CD4-positive, alpha-beta T cell (primary cell): ENCODE measurements at places on chromosomes 2 and 18.

DNA sequence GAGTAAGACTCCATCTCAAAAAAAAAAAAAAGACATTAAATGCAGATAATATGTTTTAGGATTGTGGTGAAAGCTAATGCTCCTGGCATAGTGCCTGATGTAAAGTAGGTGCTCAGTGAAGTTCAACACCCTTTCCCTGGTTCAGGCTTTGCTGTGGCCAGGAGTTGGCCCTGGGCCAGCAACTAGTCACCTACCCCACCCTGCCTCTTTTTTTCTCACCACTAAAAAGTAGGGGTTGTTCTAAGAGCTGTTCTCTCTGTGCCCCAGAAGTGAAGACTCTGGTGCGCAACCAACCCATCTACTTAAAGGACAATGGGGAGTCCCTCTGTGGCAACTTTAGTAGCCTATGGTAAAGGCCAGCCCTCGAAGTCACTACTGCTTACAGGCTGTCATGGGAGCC, 75.9 kb downstream of the DNMT3A start:
- H3K36me3 ChIP-seq: peaks cover 40% of the 10 kb centered on the region
- H3K27me3 ChIP-seq: no peaks in the 10 kb centered on the region
- H3K4me3 ChIP-seq: no peak overlapping the region
- DNase-seq: peak; percentile 51
- no peak overlapping the region for H3K27ac ChIP-seq

DNA sequence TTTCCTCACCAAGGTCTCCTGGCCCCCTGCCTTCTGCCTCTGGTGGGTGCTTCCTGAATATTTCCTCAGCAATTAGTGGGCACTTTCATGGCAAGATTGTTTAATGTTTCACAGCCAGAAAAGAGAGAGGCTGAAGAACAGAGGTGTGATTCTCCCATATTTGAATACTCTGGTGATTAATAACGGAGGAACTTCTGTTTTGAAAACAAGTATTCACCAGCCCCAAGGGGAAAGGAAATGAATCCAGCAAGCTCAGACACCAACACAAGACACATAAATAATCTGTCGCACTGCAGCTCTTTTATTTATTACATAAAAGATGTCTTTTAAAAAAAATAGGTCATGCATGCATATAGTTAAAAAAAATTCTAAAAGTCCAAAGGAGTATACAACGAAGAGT, 57.7 kb downstream of the MRPL35 start:
- H3K36me3 ChIP-seq: no peaks in the 10 kb centered on the region
- H3K27ac ChIP-seq: no peak overlapping the region
- H3K4me3 ChIP-seq: no peak overlapping the region
- DNase-seq: no peak

GRCh38 chr2:88896971-88897370, 205.5 kb downstream of the RPIA start:
- H3K4me1 ChIP-seq: no peaks in the 10 kb centered on the region
- no peak overlapping the region for H3K4me3 ChIP-seq
- H3K27ac ChIP-seq: no peak overlapping the region
- no peaks in the 10 kb centered on the region for H3K27me3 ChIP-seq
- no peaks in the 10 kb centered on the region for H3K36me3 ChIP-seq

GRCh38 chr2:119960821-119961220, 52.1 kb upstream of the EPB41L5 start:
- DNase-seq: no peak
- H3K4me3 ChIP-seq: no peak overlapping the region

DNA sequence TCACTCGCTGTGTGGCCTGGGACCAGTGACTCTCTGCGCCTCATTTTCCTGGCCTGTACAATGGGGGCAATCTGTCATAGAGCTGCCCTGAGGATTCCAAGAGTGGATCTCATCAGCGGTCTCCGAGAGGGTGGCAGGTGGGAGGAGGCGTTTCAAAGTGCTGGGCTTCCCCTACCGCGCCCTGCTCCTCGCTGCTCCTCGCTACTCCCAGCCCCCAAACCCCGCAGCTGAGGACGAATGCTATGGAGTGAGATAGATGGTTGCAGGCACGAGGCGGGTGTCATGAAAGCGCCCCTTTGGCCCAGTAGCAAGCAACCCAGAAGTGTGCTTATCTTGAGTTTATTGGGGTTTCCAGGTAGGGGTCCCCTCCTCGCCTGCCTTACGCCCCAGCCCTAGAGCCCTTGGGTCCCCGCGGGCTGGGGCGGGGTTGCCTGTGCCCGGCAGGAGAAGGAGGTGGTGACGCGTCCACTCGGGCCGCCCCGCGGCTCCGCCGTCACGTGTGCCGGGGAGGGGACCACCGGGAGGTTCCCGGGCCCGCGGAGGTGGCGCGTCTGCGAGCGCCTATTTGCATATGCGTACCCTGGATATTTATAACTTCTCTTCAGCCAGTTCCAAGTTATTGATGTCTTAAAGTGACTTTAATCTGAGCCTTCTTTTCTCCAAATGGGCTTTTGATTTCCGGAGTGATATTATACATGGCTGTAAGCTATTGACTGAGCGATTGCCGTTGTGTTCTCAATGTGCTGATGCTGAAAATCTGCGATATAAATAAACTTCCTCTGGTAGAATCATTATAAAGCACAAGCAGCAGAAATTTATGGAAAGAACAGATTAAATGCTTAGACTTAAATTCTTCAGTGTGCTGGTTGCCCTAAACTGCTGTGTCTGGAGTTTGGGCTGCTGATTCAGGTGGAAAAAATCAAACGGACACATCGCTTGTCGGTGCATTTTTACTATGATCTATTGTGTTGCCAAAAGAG, 263.7 kb downstream of the ATAD2B start:
- no peaks in the 10 kb centered on the region for H3K4me1 ChIP-seq
- no peak overlapping the region for H3K27ac ChIP-seq
- H3K4me3 ChIP-seq: no peak overlapping the region
- H3K36me3 ChIP-seq: no peaks in the 10 kb centered on the region
- DNase-seq: no peak
- H3K27me3 ChIP-seq: peaks cover 8% of the 10 kb centered on the region
